ENCODE measurements at places on chromosomes 7 and 10.

GRCh38 chr10:114998993-114999392 lies 61.0 kb downstream of the TRUB1 start:
- DNase-seq: no peak

- DNase-seq: no peak
Observed at GRCh38 chr7:142498364-142498763, 240.5 kb upstream of the PRSS58 start.

GRCh38 chr10:18196806-18197550 lies 56.8 kb downstream of the CACNB2 start:
- DNase-seq: no peak

DNA sequence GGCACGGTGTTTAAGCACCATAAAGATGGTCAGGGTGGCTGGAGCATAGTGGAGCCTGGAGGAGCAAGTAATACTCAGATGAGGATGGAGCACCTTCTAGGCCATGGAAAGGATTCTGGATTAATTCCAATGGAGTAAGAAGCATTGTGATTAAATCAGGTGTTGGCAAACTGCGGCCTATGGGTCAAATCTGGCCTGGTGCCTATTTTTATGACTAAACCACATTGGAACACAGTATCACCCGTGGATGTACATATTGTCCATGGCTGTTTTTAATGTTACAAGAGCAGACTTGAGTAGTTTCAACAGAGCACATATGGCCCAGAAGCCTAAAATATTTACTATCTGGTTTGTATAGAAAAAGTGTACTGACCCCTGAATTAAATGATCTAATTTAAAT lies 49.9 kb upstream of the TMEM248 start:
- no peak for DNase-seq

- no peak for DNase-seq
Observed at GRCh38 chr10:129386415-129387257, 80.4 kb upstream of the MGMT start.

GRCh38 chr10:75436896-75437295 lies 5.5 kb downstream of the LRMDA start:
- DNase-seq: no peak

- no peak for DNase-seq
Observed at GRCh38 chr10:83603708-83604107, 535.6 kb upstream of the GHITM start.

- no peak for DNase-seq
Observed at GRCh38 chr10:36451391-36451970, 673.9 kb upstream of the ANKRD30A start.

DNA sequence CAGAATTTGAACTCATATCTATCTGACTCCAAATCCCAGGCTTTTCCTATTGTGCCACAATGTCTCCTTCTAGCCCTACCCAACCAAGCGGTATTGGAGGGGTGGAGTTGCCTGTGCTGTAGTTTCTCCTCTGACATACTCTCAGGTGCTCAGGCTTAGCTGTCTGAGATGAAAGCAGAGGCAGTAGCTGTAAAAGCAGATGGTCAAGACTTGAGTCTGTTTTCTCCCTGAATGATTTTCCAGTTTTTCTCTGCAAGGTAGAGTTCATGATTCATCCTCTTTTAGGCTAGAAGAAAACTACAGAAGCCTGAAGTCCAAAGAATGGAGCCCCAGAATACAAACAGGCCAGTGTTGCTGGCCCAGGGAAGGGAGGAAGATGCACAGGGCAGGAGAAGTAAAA lies 130.0 kb downstream of the PDE1C start:
- no peak for DNase-seq

GRCh38 chr7:25832929-25833328 lies 319.1 kb upstream of the NFE2L3 start:
- no peak for DNase-seq

- DNase-seq: no peak
Observed at GRCh38 chr10:108673741-108674140, 1249.6 kb downstream of the XPNPEP1 start.

DNA sequence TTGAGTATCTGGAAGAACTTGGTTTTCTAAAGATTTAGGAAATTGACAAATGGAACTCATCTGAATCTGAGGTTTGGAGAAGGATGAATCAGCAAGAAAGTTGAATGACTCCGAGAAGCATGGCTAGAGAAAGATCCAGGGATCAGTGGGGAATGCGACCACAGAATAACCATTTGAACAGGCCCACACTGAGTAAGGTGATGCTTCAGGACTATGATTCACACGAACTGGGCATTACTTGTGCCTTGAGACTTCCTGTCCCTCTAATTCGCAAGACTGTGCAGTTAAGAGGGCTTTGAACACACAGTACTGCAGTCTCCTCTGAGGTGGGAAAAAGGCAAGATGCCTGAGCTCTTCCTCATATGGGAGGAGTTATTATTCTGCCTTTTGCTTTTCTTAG lies 395.5 kb upstream of the POM121L12 start:
- no peak for DNase-seq

DNA sequence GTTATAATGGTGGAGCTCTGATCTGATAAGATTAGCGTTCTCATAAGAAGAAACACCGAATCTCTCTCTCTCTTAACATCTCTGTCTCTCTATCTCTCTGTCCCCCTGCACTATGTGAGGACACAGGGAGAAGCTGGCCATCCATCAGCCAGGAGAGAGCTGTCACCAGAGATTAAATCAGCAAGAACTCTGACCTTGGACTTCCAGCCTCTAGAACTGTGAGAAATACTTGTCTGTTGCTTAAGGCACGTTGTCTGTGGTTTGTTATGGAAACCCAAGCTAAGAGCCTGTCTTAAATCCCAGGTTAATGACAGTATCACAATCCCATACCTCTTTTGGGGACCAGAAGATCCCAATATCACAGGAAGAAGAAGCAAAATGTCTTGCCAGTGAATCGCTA lies 132.0 kb upstream of the AKR1E2 start:
- DNase-seq: no peak

DNA sequence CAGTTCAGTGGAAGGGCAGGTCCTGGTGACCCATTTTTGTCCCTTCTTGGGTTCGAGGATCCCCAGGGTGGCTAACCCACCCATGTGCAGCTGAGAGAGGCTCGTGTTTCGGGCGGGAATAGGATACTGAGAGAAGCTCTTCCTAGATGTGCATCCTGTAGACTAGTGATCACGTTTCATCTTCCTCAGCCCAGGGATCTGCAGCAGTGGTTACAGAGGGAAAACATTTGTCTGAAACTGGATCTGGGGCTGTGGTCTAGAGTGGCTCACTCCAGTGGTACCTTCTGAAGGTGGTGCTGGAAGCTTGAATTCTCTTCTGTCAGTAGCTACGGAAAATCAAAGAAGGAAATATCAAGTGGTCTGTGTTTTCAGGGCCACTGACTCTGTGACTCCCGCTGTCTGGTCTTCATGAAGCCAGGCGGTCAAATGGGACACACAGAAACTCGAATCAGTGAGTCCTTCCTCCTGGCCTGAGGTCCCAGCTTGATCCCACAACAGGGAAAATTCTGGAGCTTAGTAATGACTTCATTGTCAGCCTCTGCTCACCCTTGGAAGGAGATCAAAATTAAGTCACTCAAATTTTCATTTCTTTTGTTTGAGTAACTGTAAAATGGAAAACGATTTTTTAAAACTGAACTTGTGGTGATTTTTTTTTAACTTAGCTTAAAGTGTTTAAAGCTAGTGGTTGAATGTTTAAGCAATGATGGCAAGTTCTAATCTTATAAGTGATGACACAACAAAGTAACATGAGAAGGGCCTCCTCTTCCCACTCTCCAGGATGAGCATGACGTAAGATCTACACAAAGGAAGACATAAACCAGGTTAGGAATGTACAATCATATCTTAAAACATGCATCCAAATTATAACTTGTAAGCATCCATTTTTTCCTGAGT lies 469.3 kb upstream of the KLF6 start:
- no peak for DNase-seq

DNA sequence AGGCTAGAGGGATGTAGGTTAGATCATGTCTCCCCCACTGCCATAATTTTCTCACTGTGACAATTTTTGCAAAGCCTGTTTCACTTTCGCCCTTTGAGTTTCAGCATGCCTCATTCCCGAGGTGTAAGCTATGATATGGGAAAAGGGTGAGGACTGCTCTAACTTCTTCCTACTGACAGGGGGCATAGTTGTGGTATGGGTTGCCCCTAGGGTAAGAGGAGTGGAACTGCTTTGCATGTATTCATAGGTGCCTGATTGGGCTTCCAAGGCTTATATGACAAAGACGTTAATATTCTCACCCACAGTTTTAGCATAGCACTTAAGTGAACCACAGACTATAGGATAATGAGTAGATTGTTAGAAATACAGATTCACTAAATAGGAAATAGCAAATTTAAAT lies 148.7 kb downstream of the BBS9 start:
- no peak for DNase-seq

DNA sequence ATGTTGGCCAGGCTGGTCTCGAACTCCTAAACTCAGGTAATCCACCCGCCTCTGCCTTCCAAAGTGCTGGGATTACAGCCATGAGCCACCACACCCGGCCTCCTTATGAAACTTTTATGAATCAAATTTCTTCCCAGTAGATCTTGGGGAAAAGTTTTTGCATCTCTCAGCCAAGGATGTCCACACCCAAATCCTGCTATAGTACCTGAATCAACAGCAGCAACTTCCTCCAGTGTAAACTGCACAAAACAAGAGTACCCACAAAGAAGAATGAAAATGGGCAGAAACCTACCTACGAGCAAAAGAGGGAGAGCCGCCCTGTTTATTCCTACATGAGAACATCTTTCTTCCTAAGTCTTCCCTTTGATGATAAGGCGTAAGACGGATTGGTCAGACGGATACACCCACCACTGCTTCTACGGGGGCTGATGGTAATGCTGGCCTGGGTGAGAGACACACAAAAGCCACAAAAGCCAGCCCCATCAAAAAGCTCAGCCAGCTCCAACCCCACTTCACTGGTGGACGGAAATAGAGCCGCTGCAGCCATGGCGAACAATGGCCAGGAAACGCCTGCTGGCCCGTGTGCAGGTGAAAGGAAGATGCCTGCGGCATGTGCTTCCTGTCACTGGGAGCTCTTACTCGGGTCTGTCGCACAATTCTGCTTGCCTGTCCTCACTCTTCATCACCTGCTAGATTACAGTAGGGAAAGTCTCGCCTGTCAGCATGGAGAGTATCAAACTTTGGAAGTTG lies 10.4 kb downstream of the JCAD start:
- no peak for DNase-seq

DNA sequence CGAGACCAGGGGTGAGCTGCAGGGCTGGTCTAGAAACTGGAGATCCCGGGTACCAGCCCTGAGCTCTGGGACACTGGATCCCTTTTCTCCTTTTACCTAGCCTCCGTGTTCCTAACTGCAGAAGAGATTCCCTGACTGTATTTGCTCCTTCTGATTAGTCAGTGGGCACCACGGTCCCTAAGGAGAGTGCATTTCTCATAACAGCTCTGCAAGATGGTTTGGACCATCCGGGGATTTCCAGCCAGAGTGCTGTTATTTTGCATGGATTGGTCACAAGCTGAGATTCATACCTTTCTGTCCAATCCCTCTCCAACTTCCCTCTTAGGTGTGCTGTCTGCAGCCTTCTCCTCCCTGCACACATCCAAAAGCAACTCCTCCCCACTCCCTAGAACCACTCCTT lies 122.6 kb downstream of the MYL10 start:
- no peak for DNase-seq

- no peak for DNase-seq
Observed at GRCh38 chr7:151607464-151607867, 87.8 kb upstream of the RHEB start.

GRCh38 chr7:30778255-30779025 lies 7.2 kb downstream of the MINDY4 start:
- no peak for DNase-seq

GRCh38 chr10:116768786-116769185 lies 26.4 kb upstream of the HSPA12A start:
- DNase-seq: no peak

DNA sequence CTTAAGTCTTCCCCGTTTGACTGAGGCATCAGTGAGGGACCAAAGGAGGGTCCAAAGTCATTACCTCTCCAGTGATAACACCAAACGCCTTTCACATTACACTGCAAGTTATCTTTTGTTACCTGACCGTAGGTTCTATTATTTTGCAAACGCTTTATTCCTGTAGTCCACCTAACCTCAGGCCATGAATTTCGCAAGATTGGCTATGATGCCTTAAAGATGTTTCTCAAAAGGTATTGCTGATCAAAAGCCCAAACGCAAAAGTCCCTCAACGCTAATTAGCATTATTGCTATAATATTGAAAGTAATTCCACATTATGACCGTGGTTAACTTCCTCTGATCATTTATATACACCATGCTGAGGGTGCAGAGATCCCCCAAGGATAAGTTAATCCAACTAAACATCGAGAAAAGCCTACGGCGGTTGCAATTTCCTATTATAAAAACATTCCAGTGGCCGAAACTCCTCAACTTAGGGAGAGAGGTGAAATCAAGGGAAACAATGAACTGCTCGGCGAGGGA lies 649 bp downstream of the DNA2 start:
- DNase-seq: no peak

- DNase-seq: no peak
Observed at GRCh38 chr7:113891828-113892227, 27.0 kb downstream of the PPP1R3A start.

GRCh38 chr7:12637819-12638592 lies 49.4 kb upstream of the ARL4A start:
- no peak for DNase-seq

GRCh38 chr10:78550716-78551115 lies 517.1 kb downstream of the RPS24 start:
- no peak for DNase-seq

DNA sequence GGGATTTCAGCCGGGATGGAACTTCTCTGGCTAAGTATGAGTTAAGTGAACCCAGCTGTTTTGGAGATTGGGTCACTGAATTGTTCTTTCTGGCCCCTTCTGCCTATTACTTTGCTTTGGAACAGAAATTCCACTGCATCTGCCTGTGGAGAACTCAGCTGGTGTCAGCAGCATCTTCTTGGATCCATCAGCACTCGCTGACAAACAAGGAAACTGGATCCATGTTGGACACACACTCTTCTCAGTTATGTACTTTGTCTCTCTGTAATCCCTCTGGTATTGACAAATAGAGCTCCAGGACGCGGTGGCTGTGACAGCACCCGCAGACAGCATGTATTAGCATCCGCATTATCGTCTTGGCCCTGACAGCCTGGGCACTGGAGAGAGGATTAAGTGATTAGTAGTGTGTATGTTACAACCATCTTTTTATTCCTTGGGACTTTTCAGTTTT lies 73.0 kb upstream of the BMPER start:
- DNase-seq: no peak

GRCh38 chr10:104301907-104302690 lies 33.1 kb downstream of the GSTO2 start:
- DNase-seq: no peak

DNA sequence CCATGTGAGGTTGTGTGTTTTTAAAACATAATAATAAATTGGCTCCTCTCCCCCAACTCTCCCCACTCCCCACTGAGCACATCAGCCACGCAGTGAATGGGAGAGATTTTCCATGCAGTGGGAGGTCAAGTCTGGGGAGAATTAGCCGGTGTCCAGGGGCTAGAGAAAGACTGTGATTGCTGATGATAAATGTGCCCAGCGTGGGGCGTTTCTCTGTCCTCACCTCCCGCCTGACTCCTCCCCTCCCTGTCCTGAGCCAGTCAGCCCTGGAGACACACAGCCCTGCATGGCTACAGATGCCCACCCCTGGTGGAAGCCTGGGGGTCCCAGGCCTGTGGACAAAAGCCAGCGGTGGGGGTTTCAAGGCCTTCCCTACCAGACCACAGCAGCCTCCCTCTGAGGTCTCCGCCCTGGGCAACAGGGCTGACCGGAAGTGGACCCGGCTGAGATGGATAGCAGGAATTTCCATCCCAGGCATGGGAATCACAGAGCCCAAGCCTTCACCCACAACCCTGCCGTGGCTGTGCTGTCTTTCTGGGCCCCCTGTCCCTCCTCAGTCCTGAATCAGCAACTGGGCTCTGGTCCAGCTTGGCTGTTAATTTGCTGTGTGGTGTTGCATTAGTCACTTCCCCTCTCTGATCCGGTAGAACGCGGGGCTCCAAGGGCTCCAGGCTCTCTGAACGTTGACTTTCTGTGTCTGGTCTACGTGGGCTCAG lies 46.8 kb upstream of the SLC29A3 start:
- DNase-seq: peak; percentile 51
